ENCODE measurements at places on chromosomes 4 and X. TPM values are rescaled to one million over a fixed set of nuclear protein-coding genes. Genes with fewer than 3 reads are reported as not detected.

DNA sequence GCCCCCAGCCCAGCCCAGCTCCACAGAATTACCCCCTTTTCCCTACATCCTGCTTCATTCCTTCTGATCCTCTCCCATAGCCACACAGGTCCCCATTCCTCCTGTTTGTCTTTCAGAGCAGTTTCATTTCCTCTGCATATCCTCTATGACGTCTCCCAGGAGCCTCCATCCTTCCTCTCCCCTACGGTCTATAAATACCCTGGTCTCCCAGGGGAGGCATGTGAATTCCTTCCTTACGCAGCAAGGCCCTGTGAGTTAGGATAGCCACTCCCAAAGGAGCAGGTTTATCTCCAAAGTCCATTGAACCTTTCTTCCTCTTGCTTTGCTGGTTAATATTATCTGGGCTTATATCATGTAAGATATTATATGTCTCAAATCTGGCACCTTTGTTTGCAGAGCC, 8.4 kb upstream of the APLN start:
- DNase-seq = peak; percentile 28

SPIN3 gene
- 4.4 TPM for total RNA-seq

CACNA1F gene
- total RNA-seq = not detected

PLS3 gene
- total RNA-seq = 252 TPM

KLHL13 gene
- total RNA-seq = 13.6 TPM
